ENCODE measurements at places on chromosomes 5 and 9. TPM values are rescaled to one million over a fixed set of nuclear protein-coding genes. Genes with fewer than 3 reads are reported as not detected.

The AHRR gene
- 1.0 TPM for total RNA-seq

The C8G gene
- total RNA-seq, result not detected

The ZNF366 gene
- not detected for total RNA-seq

The ADGRD2 gene
- total RNA-seq, result 0.34 TPM

The INSL6 gene
- total RNA-seq, result not detected

The SPINK13 gene
- not detected for total RNA-seq

The TMEM174 gene
- not detected for total RNA-seq

The PCDHGC4 gene
- 1.2 TPM for total RNA-seq

The ARID3C gene
- 0.50 TPM for total RNA-seq

Measured in nasal cavity respiratory epithelium epithelial cell of viscerocranial mucosa (primary cell).